Panc1 (cell line): ENCODE measurements at places on chromosomes 12 and 14. TPM values are rescaled to one million over a fixed set of nuclear protein-coding genes. Genes with fewer than 3 reads are reported as not detected.
A peak's percentile ranks its signal among the peaks of the same experiment; 100 is the strongest.

CLECL1 gene
- not detected for total RNA-seq

NEUROD4 gene
- total RNA-seq: not detected

GRCh38 chr14:102993523-102993922 lies 63.8 kb downstream of the CDC42BPB start:
- DNase-seq: peak; percentile 46

GRCh38 chr12:2125651-2126522 lies 73.1 kb downstream of the CACNA1C start:
- DNase-seq: no peak

ETFBKMT gene
- 1.5 TPM for total RNA-seq

SLC22A17 gene
- 3.2 TPM for total RNA-seq

DNA sequence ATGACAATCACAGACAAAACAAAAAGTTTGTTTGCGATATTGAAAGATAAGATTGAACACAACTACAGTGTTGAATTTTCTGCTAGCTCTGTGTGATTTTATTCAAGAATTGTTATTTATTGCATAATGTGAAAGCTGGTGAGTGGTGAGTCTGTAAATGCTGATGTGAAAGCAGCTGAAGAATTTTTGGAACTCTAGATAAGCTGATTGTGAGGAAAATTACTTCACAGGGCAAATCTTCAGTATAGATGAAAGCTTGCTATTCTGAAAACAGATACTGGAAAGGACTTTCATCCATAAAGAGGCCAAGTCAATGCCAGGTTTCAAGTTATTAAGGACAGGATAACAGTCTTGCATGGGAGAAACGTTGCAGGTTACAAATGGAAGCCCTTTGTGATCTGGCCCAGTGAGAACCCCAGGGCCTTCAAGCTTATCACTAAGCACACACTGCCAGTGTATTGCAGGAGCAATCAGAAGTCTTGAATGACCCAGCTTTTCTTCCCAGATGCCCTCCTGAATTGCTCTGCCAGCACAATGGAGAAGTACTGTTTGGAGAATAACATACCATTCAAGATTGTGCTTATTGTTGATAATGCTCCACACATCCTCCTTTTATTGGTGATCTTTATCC lies 153.7 kb downstream of the PCNX1 start:
- DNase-seq: no peak

BICDL1 gene
- 22.2 TPM for total RNA-seq

CPNE6 gene
- not detected for total RNA-seq

GRCh38 chr12:43728117-43728516 lies 30.5 kb downstream of the PUS7L start:
- DNase-seq: no peak

GRCh38 chr12:128204711-128205110 lies 62.3 kb upstream of the TMEM132C start:
- DNase-seq: no peak

DNA sequence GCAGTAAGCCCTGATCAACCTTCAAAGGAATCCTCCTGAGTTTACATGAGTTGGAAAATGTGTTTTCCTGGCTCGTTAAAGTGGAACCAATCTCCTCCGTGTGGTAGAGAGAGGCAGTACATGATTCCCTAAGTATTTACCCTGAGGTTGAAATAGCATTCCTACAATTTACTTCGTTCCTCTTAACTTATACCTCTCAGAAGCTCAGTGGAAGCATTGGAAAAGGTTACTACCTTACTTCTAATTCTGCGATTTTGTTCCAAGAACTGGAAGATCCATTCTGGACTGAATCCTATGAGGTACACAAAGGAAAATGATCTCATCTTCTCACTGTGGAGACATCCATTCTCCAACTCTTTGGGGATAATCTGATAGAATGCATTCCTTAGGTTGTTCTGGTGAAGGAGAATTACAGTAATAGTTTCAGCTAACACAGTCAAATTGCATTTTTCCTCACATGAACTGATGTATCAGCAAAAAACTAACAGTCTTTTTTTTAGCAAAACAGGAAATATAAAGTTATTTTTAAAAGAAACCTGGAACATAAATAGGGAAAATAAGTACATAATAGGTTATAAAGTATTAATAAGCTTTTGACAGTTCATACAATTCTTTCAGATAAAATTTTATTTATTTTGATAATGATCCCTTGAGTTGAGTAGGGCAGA lies 475.6 kb downstream of the PDZRN4 start:
- DNase-seq: no peak

CABP1 gene
- total RNA-seq: not detected

EGLN3 gene
- total RNA-seq: 3.6 TPM

DNA sequence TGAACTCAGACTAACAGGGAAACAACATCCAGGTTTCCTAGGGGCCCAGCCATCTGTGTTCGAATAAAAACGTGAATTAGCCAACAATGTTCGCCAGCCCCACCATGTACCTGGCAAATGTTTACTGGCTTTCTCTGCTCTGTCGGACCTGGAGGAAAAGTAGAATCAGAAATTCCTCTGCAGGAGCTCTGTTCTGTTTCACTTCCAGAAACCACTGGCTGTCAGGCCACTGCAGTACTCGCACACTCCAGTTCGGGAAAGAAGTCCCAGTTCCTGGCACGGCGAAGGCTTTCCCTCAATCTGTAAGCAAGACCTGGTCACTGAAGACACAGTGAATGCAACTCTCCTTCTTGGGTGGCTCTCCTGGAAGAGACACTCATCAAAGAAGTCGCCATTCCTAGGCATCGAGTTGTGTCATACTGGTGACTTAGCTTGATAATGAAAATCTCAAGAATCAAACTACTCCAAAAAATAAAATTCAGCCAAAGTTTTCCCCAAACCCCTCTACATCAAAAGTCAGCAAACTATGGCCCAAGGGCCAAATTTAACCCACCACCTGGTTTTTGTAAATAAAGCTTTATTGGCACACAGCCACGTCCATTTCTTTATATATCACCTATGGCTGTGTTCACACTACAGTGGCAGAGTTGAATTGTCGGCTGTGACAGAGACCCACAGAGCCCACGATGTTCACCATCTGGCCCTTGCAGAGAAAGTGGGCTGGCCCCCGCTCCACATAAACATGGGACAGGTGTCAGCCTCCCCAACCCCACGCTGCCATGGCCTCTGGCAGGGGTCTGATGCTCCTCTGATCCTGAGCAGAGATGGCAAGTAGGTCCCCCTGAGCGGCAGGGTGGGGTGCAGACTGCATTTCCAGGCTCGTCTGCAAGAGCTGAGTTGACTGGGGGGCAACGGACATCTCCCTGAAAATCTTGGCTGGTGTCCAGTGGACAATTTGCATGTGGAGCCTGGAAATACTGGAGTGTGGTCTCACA lies 189.2 kb upstream of the DIO3 start:
- no peak for DNase-seq

NFE2 gene
- total RNA-seq: 0.26 TPM

- DNase-seq: no peak
Measured at GRCh38 chr14:54369343-54369742, 27.5 kb upstream of the CDKN3 start.

HSPB8 gene
- total RNA-seq: 2.0 TPM

LUM gene
- total RNA-seq: 0.23 TPM

GRCh38 chr12:1848146-1848545 lies 27.8 kb downstream of the LRTM2 start:
- no peak for DNase-seq

GRCh38 chr12:8779281-8779680 lies 43.1 kb upstream of the A2ML1 start:
- DNase-seq: no peak

- DNase-seq: no peak
Measured at GRCh38 chr12:14774906-14775635, 28.2 kb downstream of the WBP11 start.

TTC5 gene
- 10.0 TPM for total RNA-seq

DNA sequence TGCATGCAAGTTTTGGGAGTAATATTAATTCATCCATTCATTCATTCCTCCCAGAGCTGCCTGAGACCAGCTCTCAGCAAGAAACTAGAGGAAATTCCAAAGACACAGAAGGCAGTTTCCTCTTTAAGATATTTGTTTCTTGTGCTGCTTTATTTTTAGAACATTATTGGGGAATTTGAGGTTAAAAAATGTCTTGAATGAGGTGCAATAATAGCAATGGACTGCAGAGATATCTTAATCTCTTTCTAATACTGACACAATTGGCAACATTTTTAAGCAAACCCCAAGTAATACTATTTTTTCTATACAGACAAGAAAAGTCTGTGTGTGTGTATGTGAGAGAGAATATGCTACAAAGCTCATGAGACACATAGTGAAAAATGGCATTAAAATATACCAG lies 190.2 kb upstream of the USP15 start:
- DNase-seq: no peak

NGB gene
- total RNA-seq: not detected

ACOT4 gene
- 2.7 TPM for total RNA-seq

B4GALNT1 gene
- total RNA-seq: 48.6 TPM
